ENCODE measurements at places on chromosomes 7 and 10.

- DNase-seq: no peak
Measured at GRCh38 chr7:51108134-51108533, 208.5 kb downstream of the COBL start.

GRCh38 chr10:93916257-93917063, 22.7 kb downstream of the SLC35G1 start:
- DNase-seq: no peak

DNA sequence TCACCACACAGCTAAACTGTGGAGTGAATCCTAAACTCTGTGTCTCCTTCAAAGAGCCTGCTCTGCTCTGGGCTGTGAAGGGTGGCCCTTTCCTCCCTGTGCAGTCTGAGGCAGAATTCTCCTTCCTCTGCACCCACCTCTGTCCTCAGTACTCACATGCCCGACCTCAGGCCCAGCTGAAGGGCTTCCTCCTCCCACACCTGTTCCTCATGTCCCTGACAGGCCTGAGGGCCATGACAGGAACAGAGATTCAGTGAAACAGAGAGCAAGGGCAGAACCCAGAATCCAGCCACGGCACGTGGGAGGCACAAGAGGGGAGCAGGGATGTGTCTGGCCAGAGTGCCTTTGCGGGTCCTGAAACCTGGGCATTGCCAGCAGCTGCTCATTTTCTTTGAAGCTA, 13.9 kb downstream of the CREB3L2 start:
- DNase-seq: no peak

DNA sequence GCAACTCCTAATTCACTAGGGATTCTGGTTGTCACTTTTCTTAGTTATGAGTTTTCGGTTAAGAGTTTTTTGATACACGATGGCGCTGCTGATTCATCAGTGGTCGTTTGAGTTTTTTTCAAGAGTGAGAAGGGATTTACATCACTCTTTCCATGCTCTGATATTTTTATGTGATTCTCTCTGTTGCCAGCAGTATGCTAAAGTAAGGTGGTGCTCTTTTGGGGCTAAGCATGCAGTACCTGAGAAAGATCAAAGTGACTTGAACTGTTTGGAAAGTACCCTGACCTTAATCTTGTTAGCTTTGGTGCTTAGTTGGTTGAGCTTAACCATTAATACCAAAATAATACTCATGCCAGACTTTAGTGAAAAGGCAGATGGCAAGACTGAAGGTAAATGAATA, 28.1 kb downstream of the STAMBPL1 start:
- DNase-seq: no peak

DNA sequence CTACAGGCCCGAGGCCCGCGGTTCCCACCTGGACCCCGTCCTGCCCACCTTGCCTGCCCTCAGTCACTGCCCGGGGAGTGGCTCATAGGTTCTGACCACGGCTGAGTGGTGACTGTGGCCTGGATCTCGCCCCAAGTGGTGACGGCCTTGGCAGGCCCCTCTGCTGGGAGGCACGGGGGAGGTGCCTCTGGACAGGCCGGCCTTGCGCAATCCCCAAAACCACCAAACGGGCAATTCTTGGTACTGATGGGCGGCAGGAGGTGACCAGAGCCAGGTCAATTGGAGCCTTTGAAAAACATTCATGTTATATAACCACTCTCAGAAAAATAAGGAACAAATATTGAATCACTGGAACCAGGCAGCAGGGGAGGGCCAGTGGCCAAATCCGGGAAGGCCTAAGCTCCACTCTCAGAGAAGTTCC, 83.4 kb downstream of the PRKAG2 start:
- peak; percentile 71 for DNase-seq

DNA sequence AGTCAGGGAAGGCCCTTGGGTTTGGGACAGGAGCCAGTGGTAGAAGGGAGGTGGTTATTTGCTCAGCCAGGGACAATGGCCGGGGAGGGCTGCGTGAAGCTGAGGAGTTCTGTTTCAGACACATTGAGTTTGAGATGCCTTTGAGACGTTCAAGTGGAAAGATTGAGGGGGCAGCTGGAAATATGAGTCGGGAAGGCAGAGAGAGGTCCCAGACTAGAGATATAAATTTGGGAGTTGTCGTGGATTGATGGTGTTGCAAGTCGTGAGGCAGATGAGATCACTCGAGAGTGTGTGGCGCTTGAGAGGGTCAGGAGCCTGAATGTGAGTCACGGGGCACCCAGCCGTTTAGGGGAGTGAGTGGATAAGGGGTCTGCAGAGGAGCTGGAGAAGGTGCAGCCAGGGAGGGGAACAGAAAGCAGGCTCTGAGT, 73.3 kb downstream of the ZMIZ1 start:
- no peak for DNase-seq

DNA sequence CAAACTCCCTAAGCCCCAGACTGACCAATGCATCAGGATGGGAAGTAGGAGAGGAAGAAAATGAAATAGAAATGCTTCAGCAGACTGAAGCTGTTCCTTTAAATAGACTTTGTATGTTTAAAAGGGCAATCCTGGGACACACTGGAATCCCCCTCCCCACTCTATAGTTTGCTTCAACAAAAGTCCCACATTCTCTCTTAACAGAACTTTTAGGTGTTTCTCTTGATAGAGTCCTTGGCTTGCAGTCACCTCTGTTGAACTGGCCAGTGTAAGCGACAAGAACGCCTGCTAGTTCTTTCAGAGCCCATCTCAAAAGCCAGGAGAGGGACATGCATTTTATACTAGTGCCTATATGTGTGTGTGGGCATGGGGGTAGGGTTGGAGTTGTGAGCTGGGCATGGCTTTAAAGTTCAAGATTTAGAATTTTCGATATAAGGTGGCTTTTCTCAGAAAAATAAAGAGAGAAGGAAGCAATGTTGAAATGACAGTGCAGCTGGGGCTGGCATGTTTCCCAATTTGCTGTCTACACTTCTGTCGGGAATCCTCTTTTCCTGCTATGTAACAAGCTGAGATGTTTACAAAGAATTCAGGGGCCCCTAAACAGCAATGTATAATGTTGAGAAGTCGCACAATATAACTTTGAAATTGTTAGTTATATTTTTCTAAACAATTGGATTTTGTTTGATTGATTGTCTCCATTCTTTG, 2.1 kb downstream of the TBX20 start:
- no peak for DNase-seq

DNA sequence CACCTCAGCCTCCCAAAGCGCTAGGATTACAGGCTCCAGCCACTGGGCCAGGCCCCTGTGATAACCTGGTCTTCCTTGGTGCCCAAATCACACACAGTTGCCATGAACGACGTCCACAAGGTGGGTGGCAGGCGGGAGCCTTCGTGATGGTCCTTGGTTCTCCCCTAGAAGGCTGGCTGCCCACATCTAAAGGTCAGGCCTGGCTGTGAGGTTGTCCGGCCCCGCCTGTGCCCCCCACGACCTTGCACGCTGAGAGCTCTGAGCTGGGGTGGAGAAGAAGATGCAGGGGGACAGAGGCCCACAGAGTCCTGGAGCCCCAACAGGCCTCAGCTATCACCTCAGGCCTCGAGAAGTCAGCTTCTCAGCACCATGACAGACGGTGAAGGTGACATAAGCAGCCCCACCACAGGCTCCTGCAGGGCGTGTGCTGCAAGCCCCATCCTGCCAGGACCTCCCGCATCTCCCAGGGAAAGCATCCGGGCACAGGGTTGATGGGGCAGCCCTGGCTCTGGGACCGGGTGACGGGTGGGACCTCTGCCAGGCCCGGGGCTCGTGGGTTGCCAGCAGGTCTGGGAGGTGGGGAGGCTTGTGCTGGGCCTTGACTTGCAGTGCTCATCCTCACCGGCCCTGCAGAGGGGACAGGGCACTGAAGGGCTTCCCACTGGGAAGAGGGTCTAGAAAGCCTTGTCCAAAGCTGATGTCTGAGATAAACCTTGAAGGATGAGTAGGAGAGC, 217.4 kb downstream of the WDR37 start:
- DNase-seq: no peak

- DNase-seq: no peak
Measured at GRCh38 chr10:70055550-70055949, 2.9 kb downstream of the MACROH2A2 start.

- DNase-seq: no peak
Measured at GRCh38 chr7:86995814-86996213, 63.6 kb downstream of the ELAPOR2 start.

DNA sequence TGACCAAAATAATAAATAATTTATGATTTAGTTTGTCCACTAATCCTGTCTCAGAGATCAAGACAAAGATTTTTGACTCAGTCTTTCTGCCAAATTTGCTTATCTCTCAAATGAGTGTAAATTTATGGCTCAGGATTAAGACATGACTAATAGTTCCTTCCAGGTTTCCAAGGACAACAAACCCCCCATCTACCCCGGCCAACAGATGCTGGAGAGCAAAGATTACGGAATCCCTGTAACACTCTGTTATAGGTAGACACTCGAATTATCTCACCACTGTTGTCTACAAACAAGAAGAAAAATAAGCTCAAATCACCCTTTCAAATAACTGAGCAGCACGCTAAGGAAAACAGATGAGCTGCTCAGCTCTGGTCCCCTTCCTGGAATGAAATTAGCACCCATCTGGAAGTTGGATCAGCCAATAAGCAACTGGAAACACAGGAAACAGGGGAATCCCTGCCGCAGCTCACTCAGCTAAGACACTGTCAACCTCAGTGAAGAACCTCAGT, 56.8 kb upstream of the SVIL start:
- DNase-seq: no peak

- DNase-seq: no peak
Measured at GRCh38 chr7:124552217-124552616, 213.4 kb downstream of the GPR37 start.

- no peak for DNase-seq
Measured at GRCh38 chr10:124323806-124324205, 94.9 kb downstream of the OAT start.

GRCh38 chr7:111320133-111320532, 229.2 kb downstream of the LRRN3 start:
- no peak for DNase-seq

DNA sequence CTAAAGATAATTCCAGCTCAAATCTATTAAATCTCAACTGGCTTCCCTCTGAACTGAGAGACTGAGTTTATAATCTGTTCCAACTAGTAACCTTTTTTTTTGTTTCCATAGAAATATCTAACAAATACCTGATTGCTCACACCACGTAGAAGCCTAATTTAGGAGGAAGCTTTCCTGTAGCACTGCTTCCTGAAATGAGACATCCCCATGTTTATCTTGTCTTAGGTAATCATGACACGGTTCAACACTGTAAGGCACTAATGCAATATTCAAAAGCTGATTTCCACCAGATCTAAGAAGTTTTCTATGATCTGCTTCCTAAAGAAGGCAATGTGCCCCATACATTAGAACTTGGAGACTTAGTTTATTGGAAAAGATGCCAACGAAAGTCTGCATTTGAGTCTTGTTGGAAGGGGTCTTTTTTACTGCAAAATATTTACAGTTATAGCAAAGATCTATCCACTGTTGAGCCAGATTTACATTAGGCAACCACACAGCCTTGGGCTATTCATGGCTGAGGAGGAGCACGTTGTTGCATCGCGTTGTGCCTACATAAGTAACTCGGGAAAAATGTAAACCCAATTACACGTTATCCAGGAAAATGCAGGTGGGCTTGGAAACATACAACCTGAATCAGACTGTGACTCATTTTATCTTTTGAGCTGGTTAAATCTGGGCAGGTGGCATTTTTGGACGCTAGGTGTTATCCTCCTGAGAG, 66.3 kb downstream of the VIPR2 start:
- DNase-seq: no peak

- DNase-seq: no peak
Measured at GRCh38 chr7:157006829-157007469, 3.5 kb downstream of the MNX1 start.

- no peak for DNase-seq
Measured at GRCh38 chr7:47967123-47967522, 12.3 kb downstream of the HUS1 start.

DNA sequence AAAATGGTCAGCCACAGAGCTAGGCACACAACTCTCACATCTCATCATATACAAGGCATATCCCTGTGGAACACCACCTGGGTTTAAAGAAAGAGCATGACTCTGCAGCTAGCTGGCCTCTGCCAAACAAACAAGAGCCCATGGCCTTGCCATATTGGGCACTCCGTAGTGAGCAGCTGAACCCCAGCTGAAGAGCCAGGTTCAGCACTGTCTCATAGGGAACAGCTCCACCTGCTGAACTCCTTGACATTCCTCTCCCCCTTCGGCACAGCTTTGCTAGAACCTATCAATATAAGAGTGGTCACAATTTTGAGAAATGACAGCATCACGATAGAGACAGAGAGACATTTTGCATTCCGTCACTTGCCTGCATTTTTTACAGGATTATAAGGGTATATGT, 20.0 kb downstream of the SORCS1 start:
- no peak for DNase-seq

GRCh38 chr10:50988792-50989191, 85.5 kb upstream of the PRKG1 start:
- DNase-seq: no peak

DNA sequence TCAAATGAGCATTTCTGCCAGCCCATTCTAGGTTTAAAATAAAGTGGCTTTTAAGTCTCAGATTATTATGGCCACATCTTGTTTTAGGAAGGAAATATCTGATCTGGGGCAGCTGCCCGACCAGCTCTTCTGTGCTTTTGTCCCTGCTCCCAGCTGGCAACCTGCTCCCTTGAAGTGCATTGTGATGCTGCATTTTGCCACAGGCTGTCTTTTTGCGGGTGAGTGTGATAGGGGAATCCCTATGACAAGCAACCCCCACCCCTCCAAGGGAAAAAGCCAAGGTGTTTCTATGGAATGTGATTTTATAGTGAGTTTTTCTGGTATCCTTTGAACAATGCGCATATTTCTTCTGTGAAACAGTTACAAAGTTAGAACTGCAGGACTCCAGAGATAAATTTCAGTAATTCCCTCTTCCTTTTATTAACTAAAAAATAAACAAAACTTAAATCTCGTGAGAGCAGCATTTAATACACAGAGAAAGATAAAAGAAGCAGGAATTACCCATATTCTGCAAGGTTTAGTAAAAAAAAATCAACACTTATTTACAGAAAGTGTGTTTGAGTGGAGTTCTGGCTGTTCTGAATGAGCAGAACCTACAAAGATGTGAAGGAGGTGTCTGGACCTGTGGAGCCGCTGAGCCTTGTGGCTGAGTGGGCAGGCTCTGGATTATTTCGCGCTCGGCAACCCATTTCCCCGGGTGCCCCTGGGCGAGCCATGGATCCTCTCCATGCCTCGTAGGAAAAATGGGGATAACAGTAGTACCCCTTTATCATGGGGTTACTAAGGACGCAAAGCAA, 10.1 kb upstream of the HPS1 start:
- DNase-seq: no peak

All from CD4-positive, alpha-beta T cell treated with Interleukin-1 beta for 1 hour (primary cell).